Esophagus squamous epithelium (tissue), 5 donors: ENCODE measurements at places on chromosomes 6 and 20.

DNA sequence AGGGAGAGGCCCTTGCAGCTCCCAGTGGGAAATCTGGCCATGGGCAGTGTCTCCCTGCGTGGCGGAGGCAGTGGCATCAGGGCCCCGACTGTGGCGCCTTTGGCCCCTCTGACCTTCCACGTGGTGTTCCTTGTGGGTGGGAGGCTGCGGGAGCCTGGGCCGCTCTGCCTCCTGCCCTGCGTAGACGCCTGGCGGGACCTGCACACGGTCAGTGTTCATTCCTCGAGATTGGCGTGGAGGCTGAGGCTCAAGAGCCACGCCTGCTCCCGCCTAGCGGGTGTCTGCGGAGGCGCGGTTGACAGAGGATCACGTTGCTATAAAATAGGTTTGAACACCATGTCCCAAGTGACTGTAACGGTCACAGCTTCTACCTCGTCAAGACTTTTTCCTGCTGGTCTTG lies 14.0 kb downstream of the COL9A3 start:
- no peak overlapping the region for H3K27ac ChIP-seq
- H3K4me3 ChIP-seq = no peak overlapping the region
- DNase-seq = no peak
- H3K27me3 ChIP-seq = no peaks in the 10 kb centered on the region
- peaks cover 25% of the 10 kb centered on the region for H3K4me1 ChIP-seq
- no peaks in the 10 kb centered on the region for H3K36me3 ChIP-seq

GRCh38 chr6:169051371-169051770 lies 202.3 kb downstream of the THBS2 start:
- no peaks in the 10 kb centered on the region for H3K4me1 ChIP-seq
- DNase-seq = no peak
- H3K27ac ChIP-seq = no peak overlapping the region
- no peak overlapping the region for H3K4me3 ChIP-seq
- H3K27me3 ChIP-seq = no peaks in the 10 kb centered on the region

GRCh38 chr6:132199343-132199742 lies 201.9 kb downstream of the MOXD1 start:
- H3K27me3 ChIP-seq = no peaks in the 10 kb centered on the region
- no peaks in the 10 kb centered on the region for H3K36me3 ChIP-seq
- no peak overlapping the region for H3K27ac ChIP-seq
- H3K4me1 ChIP-seq = no peaks in the 10 kb centered on the region
- no peak overlapping the region for H3K4me3 ChIP-seq
- DNase-seq = no peak

- no peaks in the 10 kb centered on the region for H3K36me3 ChIP-seq
- no peak overlapping the region for H3K27ac ChIP-seq
- H3K27me3 ChIP-seq = no peaks in the 10 kb centered on the region
- H3K4me3 ChIP-seq = no peak overlapping the region
- H3K4me1 ChIP-seq = no peaks in the 10 kb centered on the region
These were observed 963.3 kb upstream of the GJE1 start for GRCh38 chr6:141169419-141169818.

GRCh38 chr6:55399351-55399750 lies 72.1 kb downstream of the GFRAL start:
- H3K36me3 ChIP-seq = no peaks in the 10 kb centered on the region
- no peaks in the 10 kb centered on the region for H3K4me1 ChIP-seq
- no peak overlapping the region for H3K4me3 ChIP-seq
- no peak for DNase-seq
- no peaks in the 10 kb centered on the region for H3K27me3 ChIP-seq

DNA sequence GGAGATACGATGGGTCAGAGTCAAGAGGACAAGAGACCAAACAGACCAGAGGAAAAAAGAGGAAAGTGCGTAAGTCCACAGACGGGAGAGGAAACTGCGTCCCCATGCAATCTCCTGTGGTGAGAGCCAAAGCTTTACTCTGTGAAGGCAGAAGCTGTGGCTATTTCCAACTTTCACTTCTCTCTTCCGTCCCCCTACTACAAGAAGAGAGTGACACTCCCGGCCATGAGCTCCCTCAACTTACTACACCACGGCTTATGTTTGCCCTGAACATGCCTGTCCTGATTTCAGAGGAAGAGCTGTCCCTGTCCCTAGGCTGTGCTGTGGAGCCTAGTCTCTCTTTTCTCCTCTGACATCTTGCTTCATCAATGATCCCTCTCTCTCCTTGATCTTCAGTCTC lies 11.5 kb upstream of the SSR1 start:
- no peaks in the 10 kb centered on the region for H3K36me3 ChIP-seq
- no peaks in the 10 kb centered on the region for H3K27me3 ChIP-seq
- H3K4me1 ChIP-seq = no peaks in the 10 kb centered on the region
- DNase-seq = no peak
- H3K27ac ChIP-seq = no peak overlapping the region

DNA sequence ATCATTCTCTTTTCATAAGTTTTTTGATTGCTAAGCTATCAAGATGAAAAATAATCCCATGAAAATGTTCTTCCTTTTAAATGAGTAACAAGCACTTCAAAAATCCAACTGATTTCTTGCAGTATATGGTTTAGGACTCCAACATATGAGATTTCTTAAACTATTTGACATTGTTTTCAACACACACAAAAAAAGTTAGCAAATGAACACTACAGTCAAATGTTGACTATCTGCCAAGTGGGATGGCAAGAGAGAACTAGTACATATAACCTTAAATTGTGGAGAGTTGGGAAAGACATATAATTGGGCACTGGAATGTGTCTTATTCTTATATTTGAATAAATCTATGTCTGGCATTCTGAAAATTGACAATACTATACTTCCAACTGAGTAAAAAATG lies 15.6 kb downstream of the COL21A1 start:
- no peaks in the 10 kb centered on the region for H3K36me3 ChIP-seq
- peaks cover 25% of the 10 kb centered on the region for H3K4me1 ChIP-seq
- DNase-seq = no peak
- no peak overlapping the region for H3K4me3 ChIP-seq

- peaks cover 55% of the 10 kb centered on the region for H3K4me1 ChIP-seq
- H3K36me3 ChIP-seq = no peaks in the 10 kb centered on the region
- H3K27me3 ChIP-seq = no peaks in the 10 kb centered on the region
- peak overlapping the region; percentile 48 for H3K27ac ChIP-seq
These were observed 19.2 kb upstream of the FAM83C start for GRCh38 chr20:35311409-35311808.

DNA sequence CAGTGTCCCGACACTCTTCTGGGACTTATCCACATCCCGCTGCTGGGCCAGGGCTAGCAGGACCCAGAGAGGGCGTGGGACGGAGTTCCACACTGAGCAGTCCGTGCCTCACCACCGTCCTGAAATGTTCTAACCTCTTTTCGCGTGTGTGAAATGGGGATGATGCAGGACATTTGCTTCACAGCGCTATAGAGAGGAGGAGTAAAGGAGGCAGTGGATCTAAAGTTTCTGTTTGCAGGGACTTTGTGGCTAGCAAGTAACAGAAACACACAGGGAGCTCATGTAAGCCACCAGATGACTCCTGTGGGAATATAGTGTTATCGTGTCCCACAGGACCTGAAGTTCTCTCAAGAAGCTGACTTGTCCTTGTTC lies 634 bp downstream of the ITPA start:
- H3K27ac ChIP-seq = peak overlapping the region; percentile 87
- peaks cover 10% of the 10 kb centered on the region for H3K36me3 ChIP-seq
- peak overlapping the region; percentile 83 for H3K4me3 ChIP-seq
- no peak for DNase-seq
- H3K27me3 ChIP-seq = no peaks in the 10 kb centered on the region
- peaks cover 29% of the 10 kb centered on the region for H3K4me1 ChIP-seq

GRCh38 chr20:50737352-50737751 lies 6.0 kb downstream of the PARD6B start:
- no peak overlapping the region for H3K27ac ChIP-seq
- peaks cover 3% of the 10 kb centered on the region for H3K36me3 ChIP-seq
- no peaks in the 10 kb centered on the region for H3K27me3 ChIP-seq
- H3K4me1 ChIP-seq = peaks cover 54% of the 10 kb centered on the region
- no peak overlapping the region for H3K4me3 ChIP-seq

GRCh38 chr6:147793871-147794643 lies 285.6 kb downstream of the SAMD5 start:
- no peaks in the 10 kb centered on the region for H3K4me1 ChIP-seq
- no peak overlapping the region for H3K27ac ChIP-seq
- no peaks in the 10 kb centered on the region for H3K36me3 ChIP-seq
- DNase-seq = no peak
- H3K4me3 ChIP-seq = no peak overlapping the region

DNA sequence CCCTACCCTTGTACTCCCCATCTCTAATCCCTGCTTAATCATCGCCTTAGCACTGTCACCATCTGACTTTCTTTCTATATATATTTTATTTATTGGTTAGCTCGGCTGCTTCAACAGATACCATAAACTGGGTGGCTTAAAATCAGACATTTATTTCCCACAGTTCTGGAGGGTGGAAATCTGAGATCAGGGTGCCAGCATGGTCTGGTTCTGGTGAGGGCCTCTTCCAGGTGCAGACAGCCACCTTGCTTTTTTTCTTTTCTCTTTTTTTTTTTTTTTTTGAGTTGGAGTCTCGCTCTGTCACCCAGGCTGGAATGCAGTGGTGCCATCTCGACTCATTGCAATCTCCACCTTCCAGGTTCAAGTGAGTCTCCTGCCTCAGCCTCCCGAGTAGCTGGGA lies 127.5 kb upstream of the ESR1 start:
- peak overlapping the region; percentile 58 for H3K27ac ChIP-seq
- H3K4me3 ChIP-seq = no peak overlapping the region
- H3K4me1 ChIP-seq = no peaks in the 10 kb centered on the region
- DNase-seq = no peak

GRCh38 chr6:119894811-119895210 lies 545.2 kb upstream of the MAN1A1 start:
- no peaks in the 10 kb centered on the region for H3K36me3 ChIP-seq
- no peak overlapping the region for H3K27ac ChIP-seq
- no peaks in the 10 kb centered on the region for H3K27me3 ChIP-seq
- no peaks in the 10 kb centered on the region for H3K4me1 ChIP-seq
- no peak overlapping the region for H3K4me3 ChIP-seq

DNA sequence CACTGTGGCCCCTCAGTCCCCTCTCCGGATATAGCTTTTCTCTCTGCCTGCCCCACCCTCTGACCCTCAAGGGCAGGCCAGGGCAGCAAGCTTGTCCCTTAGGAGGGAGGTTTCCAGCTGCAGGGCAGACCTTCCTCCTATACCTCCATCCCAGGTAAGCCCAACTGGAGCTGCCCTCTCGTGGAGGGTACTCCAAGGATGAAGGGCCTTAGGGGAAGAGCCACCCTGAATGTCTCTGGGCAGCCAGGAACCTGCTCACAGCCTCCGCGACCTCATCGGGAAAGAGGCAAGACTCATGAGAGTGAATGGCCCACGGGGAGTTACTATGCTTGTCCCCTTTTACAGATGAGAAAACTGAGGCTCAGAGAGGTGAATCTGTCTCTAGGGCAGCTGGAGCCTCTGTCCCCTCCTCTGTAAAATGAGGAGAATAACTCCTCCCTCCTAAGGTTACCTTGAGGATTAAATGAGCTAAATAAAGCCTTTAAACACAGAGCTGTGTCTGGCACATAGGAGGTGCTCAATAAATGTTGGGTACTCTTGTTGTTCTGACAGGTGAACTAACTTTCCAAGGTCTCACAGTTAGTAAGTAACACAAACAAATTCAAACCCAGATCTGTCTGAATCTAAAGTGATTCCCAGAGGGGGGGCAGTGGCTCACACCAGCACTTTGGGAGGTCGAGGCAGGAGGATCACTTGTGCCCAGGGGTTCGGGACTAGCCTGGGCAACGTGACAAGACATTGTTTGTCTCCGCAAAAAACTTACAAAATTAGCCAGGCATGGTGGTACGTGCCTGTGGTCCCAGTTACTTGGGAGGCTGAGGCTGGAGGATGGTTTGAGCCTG lies 12.1 kb downstream of the SRXN1 start:
- H3K27me3 ChIP-seq = no peaks in the 10 kb centered on the region
- H3K36me3 ChIP-seq = no peaks in the 10 kb centered on the region
- no peak overlapping the region for H3K4me3 ChIP-seq
- DNase-seq = no peak

DNA sequence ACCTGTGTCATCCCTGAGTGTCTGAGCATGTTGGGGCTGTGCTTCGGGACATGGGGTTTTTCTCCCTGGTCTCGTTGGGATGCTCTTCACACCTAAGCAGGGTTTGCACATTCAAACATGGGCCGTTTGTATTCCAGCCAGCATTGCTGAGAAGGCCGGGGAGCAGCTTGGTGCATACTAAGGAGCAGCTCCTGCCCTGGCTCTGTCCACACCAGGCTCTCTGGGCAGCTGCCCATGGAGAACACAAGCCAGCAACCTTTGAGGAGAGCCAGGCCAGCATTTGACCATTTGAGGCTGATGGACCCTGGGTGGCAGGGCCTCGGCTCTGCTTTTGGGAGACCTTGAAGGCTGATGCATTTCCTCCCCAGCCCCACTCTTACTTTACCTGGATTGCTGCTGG lies 92.1 kb downstream of the PHACTR3 start:
- no peaks in the 10 kb centered on the region for H3K27me3 ChIP-seq
- H3K4me3 ChIP-seq = no peak overlapping the region
- no peaks in the 10 kb centered on the region for H3K4me1 ChIP-seq
- no peak overlapping the region for H3K27ac ChIP-seq
- H3K36me3 ChIP-seq = no peaks in the 10 kb centered on the region

GRCh38 chr6:166558156-166559005 lies 28.1 kb downstream of the RAMACL start:
- H3K4me1 ChIP-seq = peaks cover 36% of the 10 kb centered on the region
- DNase-seq = no peak
- H3K27ac ChIP-seq = peak overlapping the region; percentile 87
- H3K36me3 ChIP-seq = peaks cover 6% of the 10 kb centered on the region
- H3K4me3 ChIP-seq = no peak overlapping the region
- no peaks in the 10 kb centered on the region for H3K27me3 ChIP-seq

- H3K27ac ChIP-seq = no peak overlapping the region
- no peaks in the 10 kb centered on the region for H3K36me3 ChIP-seq
- H3K27me3 ChIP-seq = no peaks in the 10 kb centered on the region
- DNase-seq = no peak
These were observed 864.2 kb downstream of the KIF16B start for GRCh38 chr20:15708984-15709598.

- H3K4me3 ChIP-seq = no peak overlapping the region
- DNase-seq = no peak
- no peaks in the 10 kb centered on the region for H3K4me1 ChIP-seq
- no peaks in the 10 kb centered on the region for H3K36me3 ChIP-seq
- H3K27ac ChIP-seq = no peak overlapping the region
- no peaks in the 10 kb centered on the region for H3K27me3 ChIP-seq
These were observed 258.4 kb upstream of the MARCKS start for GRCh38 chr6:113598786-113599185.

GRCh38 chr6:21321531-21321930 lies 272.0 kb upstream of the SOX4 start:
- DNase-seq = no peak
- no peak overlapping the region for H3K4me3 ChIP-seq
- no peak overlapping the region for H3K27ac ChIP-seq
- no peaks in the 10 kb centered on the region for H3K4me1 ChIP-seq
- H3K27me3 ChIP-seq = no peaks in the 10 kb centered on the region
- no peaks in the 10 kb centered on the region for H3K36me3 ChIP-seq

DNA sequence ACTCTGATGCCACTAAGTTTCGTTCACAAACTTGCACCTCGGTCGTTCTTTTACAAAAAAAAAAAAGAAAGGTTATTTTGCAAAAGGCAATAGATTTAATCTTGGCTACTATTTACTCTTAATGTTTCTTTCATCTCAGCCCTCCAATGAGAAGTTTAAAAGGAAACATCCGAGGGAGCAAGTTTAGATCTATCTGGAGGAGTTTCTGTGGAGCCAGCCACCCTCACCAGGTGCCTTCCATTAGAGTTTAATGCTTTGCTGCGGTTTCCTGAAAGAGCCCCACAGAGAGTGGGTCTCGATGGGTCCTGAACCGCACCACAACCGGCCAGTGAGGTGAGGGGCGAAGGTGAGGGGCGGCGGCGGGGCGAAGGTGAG lies 632 bp downstream of the PRKN start:
- no peak for DNase-seq
- H3K4me3 ChIP-seq = peak overlapping the region; percentile 95
